ENCODE measurements at places on chromosomes 7 and 10.
A peak's percentile ranks its signal among the peaks of the same experiment; 100 is the strongest.

- DNase-seq = peak; percentile 26
Observed at GRCh38 chr10:117137031-117137910, 799 bp downstream of the VAX1 start.

- DNase-seq = no peak
Observed at GRCh38 chr7:2996141-2996540, 47.5 kb downstream of the CARD11 start.

- DNase-seq = peak; percentile 77
Observed at GRCh38 chr10:63699785-63700613, 178.8 kb downstream of the REEP3 start.

GRCh38 chr7:75650681-75651080 is 88.1 kb downstream of the HIP1 start:
- DNase-seq = peak; percentile 78

DNA sequence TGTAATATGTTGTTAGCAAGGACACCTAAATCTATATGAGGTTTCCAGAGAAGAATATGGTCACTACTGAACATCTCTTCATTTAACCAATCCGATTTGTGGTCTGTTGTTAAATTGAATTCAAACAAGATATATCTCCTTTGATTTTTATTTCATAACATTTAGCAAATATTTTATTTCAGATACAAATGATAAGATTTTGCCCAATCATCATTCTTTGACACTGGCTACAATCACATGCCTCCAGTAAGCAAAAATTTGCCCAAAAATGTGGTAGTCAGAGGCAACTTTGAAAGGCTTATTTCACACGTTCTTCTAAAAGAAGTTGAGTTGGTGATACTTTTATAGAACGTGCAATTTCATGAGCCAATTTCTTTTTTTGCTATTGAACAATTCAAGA is 44.7 kb upstream of the AGMO start:
- DNase-seq = no peak

DNA sequence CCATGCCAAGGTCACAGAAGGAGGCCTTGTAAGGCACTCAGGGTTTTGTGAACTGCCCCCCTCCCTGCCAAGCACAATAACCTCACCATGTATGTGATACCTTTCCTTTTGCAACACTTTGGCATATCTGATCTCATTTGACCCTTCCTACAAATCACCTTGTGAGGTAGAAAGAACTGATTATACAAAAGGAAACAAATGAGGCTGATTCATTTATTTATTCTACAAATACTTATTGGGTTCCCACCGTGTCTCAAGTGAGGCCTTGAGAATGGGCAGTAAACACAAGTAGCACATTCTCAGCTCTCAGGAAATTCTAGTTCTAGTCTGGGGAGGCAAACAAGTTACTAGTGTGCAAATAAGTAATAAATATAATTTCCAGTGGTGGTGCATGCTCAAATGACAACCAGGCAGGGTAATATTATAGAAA is 19.6 kb downstream of the PLCE1 start:
- DNase-seq = no peak

DNA sequence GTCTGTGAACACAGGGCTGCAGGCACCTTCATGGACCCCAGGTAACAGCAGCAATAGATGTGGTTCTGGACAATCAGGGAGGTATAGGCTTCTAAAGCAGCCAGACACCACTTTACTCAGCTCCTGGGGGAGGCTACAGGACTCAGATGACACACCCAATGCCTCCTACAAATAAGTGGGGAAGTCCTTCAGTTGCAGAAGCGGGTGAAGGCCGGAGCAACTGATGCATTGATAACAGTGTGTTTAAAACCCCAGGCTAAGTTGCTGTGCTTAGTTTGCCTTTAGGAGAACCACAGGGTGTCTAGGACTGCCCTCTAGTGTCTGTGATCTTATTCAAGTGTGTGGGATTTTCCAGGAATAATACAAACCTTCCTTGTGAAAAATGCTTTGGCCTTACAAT is 5.9 kb upstream of the ITGA8 start:
- DNase-seq = no peak

DNA sequence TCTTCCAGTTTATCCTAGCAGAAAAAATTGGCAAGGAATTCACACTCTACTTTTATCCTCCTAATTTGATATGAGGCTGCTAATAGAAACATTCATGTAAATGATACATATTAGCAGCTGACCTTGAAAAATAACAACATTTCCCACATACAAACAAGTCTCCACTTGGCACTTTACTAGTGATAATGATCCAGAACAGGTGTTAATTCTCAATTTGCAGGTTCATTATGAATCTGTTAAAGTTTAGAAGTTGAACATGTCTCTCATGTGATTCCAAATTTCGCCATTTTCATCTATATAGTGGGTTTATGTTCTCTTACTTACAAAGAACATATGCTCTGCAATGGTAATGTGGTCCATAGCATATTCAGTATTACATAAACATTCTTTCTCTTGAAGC is 1396.8 kb upstream of the LRRTM3 start:
- no peak for DNase-seq

DNA sequence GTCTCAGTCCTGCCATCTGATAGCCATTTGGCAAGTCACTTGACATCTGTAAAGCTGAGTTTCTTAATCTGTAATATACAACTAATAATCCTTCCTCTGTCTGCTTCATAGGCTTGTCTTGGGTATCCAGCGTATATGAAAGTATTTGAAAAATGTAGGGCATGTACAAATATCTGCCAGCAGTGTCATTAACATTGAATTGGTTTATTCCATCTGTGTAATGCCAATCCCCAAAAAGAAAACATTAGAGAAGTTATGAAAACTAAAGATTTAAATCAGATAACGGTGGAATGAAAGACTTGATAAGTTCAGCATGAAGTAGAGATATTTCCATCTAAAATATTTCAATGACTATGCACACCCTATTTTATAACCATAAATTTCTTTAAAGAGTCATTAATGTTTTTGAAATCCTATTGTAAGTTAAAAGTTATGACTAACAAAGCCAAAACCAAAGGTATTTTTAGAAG is 9.8 kb upstream of the RTKN2 start:
- no peak for DNase-seq

GRCh38 chr7:157526913-157527634 is 190.3 kb downstream of the DNAJB6 start:
- no peak for DNase-seq

GRCh38 chr7:112080441-112080840 is 125.8 kb downstream of the DOCK4 start:
- DNase-seq = no peak

- DNase-seq = peak; percentile 85
Observed at GRCh38 chr10:103835096-103836050, 20.0 kb downstream of the SH3PXD2A start.

GRCh38 chr7:81161451-81162075 is 242.7 kb upstream of the SEMA3C start:
- DNase-seq = no peak

GRCh38 chr10:71971311-71971731 is 7.1 kb downstream of the CHST3 start:
- no peak for DNase-seq

DNA sequence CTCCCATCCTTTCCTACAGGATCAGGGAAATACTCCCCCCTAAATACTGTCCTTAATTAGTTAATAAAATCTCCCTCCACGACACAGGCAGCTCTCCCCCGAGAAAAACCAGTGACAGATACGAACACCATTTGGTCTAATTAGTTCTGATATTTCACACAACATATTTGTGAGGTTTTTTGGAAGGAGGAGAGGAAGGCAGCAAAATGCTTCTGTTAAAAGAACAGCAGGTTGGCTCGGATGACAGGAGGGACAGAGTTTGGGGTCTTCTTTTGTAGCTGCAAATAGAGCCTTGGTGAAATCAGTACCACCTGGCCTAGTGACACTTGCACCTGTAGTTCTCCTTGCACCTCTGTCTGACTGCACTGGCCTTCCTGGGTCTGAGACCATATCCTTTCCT is 507.0 kb downstream of the PLXNA4 start:
- DNase-seq = no peak

DNA sequence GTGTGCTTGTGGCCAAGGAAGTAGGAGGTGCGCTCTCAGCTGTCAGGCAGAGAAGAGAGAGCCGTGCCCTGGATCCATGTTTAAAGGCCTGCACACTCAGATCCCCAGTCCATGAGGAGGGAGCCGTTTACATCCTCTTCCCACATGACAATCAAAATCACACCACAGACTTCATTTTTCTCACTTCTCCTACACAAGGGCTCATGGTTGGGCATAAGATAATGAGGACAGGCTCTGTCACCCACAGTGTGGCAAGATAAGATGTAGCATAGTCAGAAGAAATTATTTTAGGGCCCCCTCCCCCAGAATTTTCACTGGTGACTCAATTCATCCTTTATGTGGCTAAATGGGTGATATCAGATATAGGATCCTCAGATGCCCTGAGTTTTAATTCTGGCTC is 35.9 kb upstream of the INHBA start:
- DNase-seq = no peak

DNA sequence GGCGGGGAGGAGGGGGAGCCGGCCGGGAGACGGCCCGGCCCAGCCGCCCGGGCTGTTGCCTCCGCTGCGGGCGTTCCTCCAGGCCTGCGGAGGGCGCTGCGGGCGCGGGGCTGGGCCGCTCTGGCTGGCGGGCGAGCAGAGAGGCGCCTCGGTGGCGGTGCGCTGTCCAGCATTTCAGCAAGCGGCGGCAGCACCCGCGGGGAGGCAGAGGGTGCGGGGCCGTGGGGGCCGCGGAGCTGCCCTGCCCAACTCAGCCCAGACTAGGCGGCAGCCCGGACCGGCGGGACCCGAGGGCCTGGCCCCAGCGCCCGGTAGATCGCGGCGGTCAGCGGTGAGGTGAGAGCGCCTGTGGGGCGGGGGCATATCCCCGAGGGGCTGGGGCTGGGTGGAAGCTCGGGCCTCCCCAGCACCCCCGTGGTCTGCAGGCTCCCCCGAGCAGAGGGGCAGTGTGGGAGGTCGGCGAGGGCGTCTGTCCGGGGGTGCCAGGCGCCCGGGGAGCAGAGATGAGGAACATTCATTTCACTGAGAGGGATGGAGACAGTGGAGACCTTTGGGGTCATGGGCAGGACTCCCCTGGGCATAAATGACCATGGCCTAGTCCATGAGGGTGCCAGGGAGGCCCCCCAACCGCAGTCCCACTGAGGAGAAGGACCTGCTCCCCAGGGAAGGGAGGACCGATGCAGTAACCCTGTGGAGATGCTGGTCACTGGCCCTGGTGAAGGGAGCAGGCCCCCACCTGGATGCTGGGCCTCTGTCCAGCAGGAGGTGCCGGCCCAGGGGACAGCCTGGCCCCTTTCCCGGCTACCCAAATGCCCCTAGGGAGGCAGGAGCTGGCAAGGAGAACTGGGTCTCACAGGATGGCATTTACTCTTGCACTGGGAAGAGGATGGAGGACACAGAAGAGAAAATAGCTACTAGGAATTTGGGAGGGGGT is at the start of gene SRRM3:
Gene SRRM3 (plus strand): TSS at position 165 of the 934 bp plus-strand sequence. CDS start 33,171 bp downstream, outside the sequence.
- peak; percentile 78 for DNase-seq

- DNase-seq = no peak
Observed at GRCh38 chr7:20482071-20482470, 133.4 kb upstream of the ABCB5 start.

DNA sequence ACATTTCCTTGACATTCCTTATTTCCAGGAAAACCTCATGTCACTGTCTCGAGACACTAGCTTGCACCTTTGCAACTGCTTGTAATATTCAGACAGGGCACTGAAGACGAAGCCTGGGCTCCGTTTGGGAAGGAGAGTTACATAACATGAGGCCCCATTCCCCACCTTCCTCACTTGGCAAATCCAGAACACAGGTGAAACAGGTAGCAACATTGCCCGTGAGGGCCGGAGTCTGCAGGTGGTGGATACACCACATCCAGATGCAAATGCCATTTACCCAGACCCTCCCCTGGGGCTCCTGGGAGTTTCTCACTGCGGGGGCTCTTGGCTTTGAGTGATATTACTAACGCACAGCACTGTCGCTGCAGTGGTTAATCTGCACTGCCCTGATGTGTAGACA is 491.0 kb downstream of the PTPRN2 start:
- no peak for DNase-seq

- DNase-seq = no peak
Observed at GRCh38 chr7:26311798-26312197, 20.1 kb downstream of the SNX10 start.

GRCh38 chr10:4914213-4914850 is 48.9 kb upstream of the AKR1C1 start:
- no peak for DNase-seq

- no peak for DNase-seq
Observed at GRCh38 chr10:111875725-111876124, 307.8 kb downstream of the GPAM start.

GRCh38 chr10:21675157-21675796 is 141.2 kb downstream of the MLLT10 start:
- peak; percentile 32 for DNase-seq

DNA sequence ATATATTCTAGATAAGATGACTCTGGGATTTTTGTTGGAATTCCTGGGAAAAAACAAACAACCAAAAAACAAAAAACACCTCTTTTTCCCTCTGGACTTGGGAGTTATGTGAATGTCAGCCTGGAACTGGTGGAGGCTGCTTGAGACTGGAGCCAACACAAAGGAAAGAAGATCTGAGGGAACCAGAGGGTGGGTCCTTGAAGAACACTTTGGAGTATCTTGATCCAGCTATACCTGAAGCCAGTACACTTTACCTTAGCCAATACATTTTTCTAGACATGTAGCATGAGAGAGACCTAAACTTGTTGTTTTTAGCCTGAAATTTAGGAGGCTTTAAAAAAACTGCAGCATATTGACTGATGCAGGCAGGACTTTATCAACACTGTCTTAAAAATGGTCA is 5.9 kb upstream of the LAMB1 start:
- no peak for DNase-seq

GRCh38 chr7:116511552-116512519 is 12.3 kb downstream of the CAV2 start:
- DNase-seq = peak; percentile 43

GRCh38 chr7:15130666-15131541 is 228.4 kb upstream of the DGKB start:
- DNase-seq = no peak

GRCh38 chr10:64071218-64071617 is 550.0 kb downstream of the REEP3 start:
- DNase-seq = no peak

- no peak for DNase-seq
Observed at GRCh38 chr10:22429146-22429545, 83.8 kb downstream of the SPAG6 start.

Measured in left cardiac atrium (tissue), 4 donors.